ENCODE measurements at places on chromosomes 7 and 10. TPM values are rescaled to one million over a fixed set of nuclear protein-coding genes. Genes with fewer than 3 reads are reported as not detected.

ZPBP gene
- not detected for polyA plus RNA-seq

ZNF488 gene
- 3.5 TPM for polyA plus RNA-seq

ETV1 gene
- polyA plus RNA-seq, result 11.0 TPM

- DNase-seq, result no peak
These were observed 279.5 kb upstream of the AUTS2 start for GRCh38 chr7:69318794-69319193.

OPALIN gene
- not detected for polyA plus RNA-seq

SVIL gene
- 223 TPM for polyA plus RNA-seq

- no peak for DNase-seq
These were observed 41.5 kb downstream of the ASB4 start for GRCh38 chr7:95527033-95527775.

GRCh38 chr7:19117870-19118608 is 603 bp upstream of the TWIST1 start:
- DNase-seq, result no peak

KCNIP2 gene
- polyA plus RNA-seq, result 4.3 TPM

GRCh38 chr10:69232736-69233480 is 12.8 kb downstream of the HKDC1 start:
- DNase-seq, result no peak

ZNF365 gene
- 0.11 TPM for polyA plus RNA-seq

- no peak for DNase-seq
These were observed 7.3 kb downstream of the ZNF503 start for GRCh38 chr10:75394221-75394620.

- DNase-seq, result no peak
These were observed 18.3 kb downstream of the STEAP1B start for GRCh38 chr7:22481726-22482125.

GDF2 gene
- polyA plus RNA-seq, result not detected

PDE6C gene
- polyA plus RNA-seq, result 0.58 TPM

GRCh38 chr10:130254243-130254642 is 118.1 kb downstream of the GLRX3 start:
- no peak for DNase-seq
